ENCODE measurements at places on chromosomes 11 and 22.

GRCh38 chr22:49723478-49724029 is 104.1 kb downstream of the BRD1 start:
- DNase-seq: no peak

- peak; percentile 56 for DNase-seq
Measured at GRCh38 chr11:3849297-3849874, 6.1 kb upstream of the STIM1 start.

- peak; percentile 69 for DNase-seq
Measured at GRCh38 chr11:12195768-12196167, 85.4 kb downstream of the MICAL2 start.

- peak; percentile 46 for DNase-seq
Measured at GRCh38 chr22:20238536-20238900, 29.6 kb downstream of the RTN4R start.

GRCh38 chr11:8812438-8812837 is 98.6 kb upstream of the AKIP1 start:
- DNase-seq: no peak
